Activated CD4-positive, alpha-beta T cell treated with anti-CD3 and anti-CD28 coated beads for 1 hour (primary cell): ENCODE measurements at places on chromosomes 7 and 10.

GRCh38 chr7:141012044-141012685 is 2.6 kb downstream of the MRPS33 start:
- peak; percentile 57 for DNase-seq

- DNase-seq, result no peak
Observed at GRCh38 chr7:131497454-131497853, 59.0 kb downstream of the PODXL start.

GRCh38 chr10:83545901-83546391 is 593.4 kb upstream of the GHITM start:
- no peak for DNase-seq

GRCh38 chr10:96587264-96588059 is 650 bp upstream of the TM9SF3 start:
- DNase-seq, result no peak

DNA sequence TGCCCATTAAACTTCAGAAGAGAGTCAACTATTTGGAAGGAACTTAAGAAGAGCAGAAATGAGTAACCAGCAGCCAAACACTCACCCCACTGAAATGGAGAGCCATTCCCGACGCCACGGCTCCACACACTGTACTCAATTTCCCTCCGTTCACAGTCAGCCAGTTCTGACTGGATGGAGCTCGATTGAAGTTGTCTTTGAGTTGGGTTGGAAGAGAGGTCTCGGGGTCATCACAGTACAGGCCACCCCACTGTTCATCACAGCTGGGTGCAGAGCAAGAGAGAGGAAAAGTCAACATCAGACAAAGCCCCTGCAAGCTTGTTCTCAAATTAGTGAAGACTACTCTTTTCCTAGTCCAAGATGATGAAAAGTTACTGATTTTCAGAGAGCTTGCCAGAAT is 75.9 kb upstream of the SLC26A5 start:
- DNase-seq, result no peak

- DNase-seq, result no peak
Observed at GRCh38 chr10:58998924-58999713, 177.3 kb upstream of the PHYHIPL start.

DNA sequence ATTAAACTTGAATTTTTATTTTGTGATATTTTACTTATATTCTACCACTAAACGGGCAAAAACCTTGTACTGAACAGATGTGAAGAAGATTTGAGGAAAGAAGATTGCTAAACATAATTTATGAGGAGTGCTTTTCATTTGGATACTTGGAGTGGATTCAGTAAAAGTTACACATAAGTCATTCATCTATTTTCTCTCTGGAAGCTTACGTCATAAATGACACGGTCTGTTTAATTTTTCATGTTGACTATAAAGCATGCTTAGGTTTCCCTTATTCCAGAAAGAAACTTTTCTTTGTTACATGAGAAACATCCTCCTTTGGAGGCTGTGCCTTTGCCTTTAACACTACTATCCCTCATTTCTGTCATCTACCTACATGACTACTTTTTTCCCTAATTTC is 53.9 kb downstream of the TFEC start:
- DNase-seq, result no peak

DNA sequence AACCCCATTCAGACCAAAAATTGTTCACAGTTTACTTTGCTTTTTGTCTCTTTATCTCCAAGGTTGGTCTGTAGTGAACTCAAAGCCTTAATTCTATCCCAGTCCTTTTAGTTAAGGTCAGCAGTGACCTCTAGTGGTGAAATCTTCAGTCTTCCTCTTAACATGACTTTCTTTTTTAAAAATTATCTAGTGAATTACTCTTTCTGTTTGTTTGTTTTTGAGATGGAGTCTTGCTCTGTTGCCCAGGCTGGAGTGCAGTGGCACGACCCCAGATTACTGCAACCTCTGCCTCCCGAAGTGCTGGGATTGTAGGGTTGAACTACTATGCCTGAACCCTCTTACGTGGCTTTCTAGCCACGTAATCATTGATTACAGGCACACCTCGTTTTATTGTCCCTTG is 25.0 kb downstream of the ZNF487 start:
- no peak for DNase-seq

GRCh38 chr7:130500910-130501309 is 9.0 kb downstream of the MEST start:
- no peak for DNase-seq

DNA sequence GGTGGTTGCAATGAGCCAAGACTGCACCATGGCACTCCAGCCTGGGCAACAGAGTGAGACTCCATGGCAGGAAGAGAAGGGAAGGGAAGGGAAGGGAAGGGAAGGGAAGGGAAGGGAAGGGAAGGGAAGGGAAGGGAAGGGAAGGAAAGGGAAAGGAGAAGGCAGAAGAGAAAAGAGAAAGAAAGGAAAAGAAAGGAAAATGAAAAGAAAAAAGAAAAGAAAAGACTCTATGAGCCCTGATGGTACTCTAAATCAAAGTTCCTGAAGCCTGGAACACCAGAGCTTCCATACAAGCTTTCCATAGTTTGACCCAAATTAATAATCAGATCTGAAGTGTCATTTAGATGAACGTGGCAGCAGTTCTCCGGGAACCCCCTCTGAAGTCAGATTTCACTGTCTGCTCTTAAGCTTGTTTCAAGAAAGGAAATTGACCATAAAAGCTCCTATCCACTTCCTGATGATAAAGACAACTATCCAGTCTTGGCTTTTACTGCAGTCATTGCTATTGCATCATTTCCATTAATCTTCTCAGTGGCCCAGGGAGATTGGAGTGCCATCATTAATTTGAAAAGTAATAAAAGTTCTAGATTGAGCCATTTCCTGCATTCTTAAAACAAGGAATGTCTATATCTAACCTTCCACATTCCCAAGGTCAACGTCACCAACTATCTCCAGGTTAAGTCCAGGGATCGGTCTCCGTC is 44.2 kb upstream of the FRMD4A start:
- DNase-seq, result no peak

DNA sequence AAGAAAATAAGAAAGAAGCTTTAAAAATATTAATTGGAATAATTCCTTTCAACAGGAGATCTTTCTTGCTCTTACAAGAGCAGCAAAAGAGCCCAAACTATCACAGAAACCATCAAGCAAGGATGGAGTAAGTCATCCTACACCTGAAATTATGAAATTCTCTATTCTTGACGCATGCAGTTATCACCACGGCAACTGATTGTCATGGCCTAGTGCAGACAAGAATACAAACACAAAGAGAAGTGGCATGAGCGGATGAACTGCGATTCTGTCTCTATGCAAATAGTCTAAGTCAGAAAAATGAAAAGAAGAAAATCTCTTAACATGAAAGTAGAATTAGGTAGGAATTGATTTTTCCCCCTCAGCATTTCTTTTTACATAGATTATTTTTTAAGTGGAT is 54.8 kb upstream of the SLC35B4 start:
- DNase-seq, result no peak

- DNase-seq, result no peak
Observed at GRCh38 chr7:97450516-97450915, 281.4 kb upstream of the TAC1 start.

GRCh38 chr7:45709168-45710042 is 135.2 kb downstream of the ADCY1 start:
- DNase-seq, result no peak
